ENCODE measurements at places on chromosomes 5 and 9.

DNA sequence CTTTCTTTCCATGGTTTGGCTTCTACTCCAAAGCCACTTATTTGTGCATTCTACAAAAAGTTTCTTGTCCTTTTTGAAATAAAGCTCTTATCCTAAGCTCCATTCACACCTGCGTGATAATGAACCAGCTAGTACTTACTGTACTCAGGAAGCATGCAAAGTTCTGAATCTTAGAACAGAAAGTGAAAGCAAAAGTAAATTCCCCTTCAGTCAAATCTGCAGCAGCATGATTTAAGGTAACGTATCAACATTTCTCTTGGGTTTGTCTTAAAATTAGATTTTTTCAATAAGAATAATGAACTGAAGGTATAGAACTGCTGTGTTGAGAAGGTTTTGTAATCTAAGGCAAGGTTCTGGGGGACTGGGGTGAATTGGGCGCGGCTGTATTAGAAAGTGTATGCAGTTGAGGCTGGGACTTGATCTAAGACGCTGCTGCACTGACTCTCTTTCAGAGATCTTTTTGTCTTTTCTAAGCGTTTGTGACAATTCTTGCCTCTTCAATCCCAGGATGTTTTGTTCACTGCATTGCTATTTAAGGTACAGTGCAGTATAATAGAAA is at the start of gene ERAP2:
ERAP2 (plus strand) TSS at position 209 of the 559 bp plus-strand sequence. CDS start 3,186 bp downstream, outside the sequence.
- DNase-seq = no peak

DNA sequence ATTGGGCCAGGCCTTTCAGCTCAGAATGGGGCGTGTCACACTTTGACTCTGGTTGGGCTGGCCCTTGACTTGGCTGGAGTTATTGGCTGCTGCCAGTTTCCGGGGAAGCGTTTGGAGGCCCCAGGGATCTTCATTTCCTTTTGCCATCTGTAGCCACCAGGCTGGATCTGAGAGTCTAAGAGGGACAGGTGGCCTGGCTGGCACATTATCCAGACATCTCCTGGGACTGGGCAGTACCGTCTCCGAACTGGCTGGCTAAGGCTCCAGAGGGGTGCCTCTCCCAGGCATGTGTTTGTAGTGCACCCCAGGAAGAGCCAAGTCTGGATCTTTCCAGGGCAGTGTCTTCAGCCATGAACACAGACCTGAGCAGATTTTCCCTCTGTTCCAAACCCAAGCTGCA is 9.7 kb upstream of the JADE2 start:
- DNase-seq = no peak

DNA sequence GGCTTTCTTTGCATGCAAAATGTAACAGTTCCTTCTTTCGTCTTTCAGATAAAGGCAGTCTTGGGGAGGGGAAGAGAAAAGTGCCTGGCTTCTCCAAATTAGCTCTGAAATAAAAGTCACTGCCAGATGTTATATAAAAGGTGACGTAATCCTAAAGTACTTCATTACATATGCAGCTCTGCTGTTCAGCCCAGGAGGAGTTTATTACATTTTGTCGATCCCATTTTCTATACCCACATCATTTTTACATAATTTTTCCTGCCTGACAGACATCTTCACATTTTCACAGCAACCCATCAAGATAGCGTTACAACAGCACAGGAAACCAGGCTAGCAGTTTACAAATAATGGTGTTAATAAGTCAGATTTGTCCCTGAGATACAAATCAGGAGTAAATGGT is 86.7 kb upstream of the SLC30A5 start:
- no peak for DNase-seq

DNA sequence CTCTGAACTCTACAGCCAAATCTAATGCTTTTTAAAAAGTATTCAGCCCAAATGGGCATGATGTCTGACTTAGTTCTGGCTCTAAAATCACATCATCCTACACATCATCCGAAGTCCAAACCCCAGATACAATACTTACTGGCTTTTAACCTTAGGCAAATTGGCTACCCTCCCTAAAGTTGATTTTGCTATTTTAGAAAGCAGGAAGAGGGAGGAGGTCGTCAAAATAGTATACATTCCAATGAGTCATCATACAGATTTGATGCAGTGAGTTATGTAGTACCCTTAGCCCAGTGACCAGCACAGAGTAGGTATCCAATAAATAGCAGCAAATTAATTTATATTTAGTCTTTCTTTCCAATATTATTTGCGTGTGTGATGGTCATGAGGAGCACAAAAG is 582.0 kb upstream of the TUSC1 start:
- DNase-seq = no peak

DNA sequence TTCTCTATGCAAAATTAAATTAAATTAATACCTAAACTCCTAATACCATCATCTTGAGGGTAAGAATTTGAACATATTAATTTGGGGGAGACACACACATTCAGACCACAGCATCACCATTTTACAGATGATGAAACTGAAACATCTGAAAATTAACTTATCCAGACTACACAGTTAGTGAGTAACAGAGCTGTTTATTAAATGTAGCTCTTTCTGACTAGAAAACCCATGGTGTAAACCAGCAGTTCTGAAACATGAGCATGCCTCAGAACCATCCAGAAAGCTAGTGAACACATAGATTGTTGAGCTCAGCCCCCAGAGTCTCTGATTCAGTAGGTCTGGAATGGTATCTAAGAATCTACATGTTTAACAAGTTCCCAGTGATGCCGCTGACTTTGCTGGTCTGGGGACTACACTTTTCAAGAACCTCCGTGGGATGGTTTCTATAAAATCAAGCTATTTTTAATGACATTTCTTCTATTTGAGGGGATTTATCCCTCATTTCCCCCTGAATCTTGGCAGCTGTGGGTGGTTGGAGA is 113.5 kb downstream of the RORB start:
- DNase-seq = no peak

DNA sequence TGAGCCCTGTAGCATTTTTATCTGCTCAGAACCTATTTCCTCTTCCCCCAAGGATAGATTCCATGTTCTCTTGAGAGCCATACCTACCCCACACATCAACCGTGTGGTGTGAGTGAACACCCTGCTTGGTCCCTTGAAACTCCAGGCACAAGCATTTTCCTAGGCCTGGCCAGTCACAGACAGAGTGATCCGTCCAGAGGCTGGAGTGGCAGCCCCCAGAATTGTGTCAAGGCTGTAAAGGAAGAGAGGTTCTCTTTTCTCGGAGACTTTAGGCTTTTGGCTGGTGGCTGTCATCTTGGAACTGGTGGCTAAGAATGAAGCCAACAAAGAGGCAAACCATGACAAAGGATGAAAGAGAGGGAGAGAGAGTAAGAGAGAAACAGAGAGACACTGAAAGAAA is 66.0 kb downstream of the ARHGEF37 start:
- no peak for DNase-seq

DNA sequence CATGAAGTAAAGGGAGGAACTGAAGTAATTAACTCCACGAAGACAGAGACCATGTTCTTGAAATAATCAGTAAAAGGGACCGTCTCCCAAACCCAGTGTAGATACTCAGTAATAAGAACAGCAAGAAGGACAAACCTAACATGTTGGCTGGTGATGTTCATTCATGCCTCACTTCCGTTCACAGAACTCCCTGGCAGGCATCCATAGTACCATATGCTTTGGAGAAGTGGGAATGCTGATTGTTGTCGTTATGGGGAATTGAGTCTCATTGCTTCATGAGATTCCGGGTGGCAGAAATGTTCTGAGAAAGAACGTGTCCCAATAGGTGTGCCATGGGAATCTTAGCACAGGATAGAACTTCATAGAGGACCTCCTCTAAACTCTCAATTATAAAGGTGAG is 452.3 kb downstream of the ZSWIM6 start:
- DNase-seq = no peak

DNA sequence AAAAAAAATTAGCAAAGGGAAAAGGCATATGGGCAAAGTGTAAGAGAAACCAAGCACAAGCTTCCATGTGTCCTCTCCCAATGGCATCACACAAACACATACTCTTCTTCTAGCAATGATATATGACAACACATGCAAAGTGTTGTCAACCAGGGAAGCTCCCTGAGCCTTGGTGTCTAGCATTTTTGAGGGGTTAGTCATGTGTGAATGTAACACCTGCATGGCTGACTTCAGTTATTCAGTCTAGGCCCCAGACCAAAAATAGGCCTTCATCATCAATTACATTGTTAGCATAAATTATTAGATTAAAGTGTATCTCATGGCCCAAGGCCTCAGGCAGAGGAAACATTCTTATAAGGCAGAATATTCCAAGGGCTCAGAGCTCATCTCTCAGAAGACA is 450.0 kb downstream of the TLE1 start:
- DNase-seq = no peak

DNA sequence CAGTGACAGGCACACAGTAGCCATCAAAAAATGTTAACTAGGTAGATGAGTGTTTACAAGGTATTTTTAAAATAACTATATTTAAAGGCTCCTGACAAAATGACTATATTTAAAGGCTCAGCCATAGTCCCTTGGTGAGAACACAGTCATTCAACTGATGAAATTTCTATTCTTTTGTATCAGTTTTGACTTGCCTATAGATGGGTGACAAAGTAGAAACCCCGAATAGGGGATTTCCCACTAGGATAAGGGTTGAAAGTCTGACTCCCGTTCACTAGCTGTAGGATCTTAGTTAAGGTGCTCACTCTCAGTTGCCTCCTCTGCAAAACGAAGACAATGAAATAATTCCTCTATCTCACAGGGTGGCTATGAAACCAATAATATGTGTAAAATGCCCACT is 218.2 kb downstream of the TSSK1B start:
- no peak for DNase-seq

DNA sequence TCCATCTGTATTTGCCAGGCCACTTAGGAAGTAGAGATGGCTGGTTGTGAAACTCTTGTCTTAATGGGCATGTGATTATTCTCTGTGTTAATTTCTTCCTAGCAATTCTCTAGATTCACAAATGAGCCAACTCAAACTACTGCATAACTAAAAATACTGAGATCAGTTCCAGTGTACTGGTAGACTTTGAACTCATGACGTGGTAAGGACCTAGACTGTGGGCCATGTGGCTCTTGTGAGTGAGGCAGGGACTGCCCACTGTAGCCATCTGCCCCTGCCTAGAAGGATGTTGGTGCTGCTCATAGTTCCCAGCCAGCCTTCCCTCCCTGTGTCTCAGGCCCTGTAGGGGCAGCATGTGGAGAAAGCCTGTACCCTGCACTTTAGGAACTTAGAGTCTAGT is 47.4 kb downstream of the CYSTM1 start:
- no peak for DNase-seq

DNA sequence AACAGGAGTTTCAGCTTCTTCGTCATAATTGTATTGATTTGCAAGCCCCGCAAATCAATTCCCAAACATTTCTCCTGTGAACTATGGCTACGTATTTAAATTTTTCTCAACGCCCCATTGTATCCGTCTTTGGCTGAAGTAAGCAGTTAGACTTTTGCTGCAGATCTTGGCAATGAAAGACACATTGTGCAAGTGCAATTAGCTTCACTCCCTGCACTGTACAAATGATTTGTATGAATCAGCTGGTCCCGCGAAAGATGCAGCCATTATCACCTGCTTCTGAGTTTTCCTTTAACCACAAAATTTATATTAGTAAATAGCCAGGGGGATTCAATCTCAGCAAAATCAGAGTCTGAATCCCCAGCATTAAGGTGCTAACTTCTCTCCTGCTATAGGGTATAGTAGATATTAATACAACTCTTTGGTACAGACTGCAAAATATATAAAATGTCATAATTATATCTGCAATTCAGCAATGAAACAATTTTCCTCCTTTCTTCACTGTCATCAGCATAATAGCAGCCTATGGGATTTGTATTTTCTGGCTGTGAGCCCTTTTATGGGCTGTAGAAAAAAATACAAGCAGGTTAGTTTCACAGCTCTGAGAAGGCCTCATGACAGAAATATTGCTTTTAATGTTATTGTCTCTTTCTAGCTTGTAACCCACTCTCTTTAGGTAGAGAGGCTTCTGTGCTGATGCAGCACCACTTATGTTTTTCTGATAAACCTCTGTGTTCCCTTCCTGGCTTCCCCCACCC is 68.4 kb upstream of the SMARCA2 start:
- DNase-seq = no peak

DNA sequence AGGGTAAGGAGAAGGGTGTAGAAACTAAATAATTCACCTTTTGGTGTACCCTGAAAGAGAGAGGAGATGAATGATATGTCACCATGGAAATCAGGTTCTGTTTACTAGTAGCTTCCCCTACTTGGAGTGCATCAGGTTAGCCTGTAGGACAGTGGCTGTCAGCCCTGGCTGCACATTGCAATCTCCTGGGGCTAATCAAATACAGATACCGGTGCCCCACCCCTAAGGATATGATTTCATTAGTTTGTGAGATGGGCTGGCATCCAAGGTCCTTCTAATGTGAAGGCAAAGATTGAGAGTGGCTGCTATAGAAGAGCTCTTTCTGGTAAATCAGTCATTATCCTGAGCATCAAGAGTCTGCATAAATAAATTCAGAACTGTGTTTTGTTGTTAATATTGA is 47.2 kb downstream of the INSYN2B start:
- no peak for DNase-seq

GRCh38 chr5:15551113-15551504 is 51.1 kb downstream of the FBXL7 start:
- no peak for DNase-seq

- no peak for DNase-seq
Observed at GRCh38 chr9:81669041-81669651, 20.2 kb downstream of the TLE1 start.

- DNase-seq = no peak
Observed at GRCh38 chr5:103094737-103095136, 25.2 kb downstream of the GIN1 start.

DNA sequence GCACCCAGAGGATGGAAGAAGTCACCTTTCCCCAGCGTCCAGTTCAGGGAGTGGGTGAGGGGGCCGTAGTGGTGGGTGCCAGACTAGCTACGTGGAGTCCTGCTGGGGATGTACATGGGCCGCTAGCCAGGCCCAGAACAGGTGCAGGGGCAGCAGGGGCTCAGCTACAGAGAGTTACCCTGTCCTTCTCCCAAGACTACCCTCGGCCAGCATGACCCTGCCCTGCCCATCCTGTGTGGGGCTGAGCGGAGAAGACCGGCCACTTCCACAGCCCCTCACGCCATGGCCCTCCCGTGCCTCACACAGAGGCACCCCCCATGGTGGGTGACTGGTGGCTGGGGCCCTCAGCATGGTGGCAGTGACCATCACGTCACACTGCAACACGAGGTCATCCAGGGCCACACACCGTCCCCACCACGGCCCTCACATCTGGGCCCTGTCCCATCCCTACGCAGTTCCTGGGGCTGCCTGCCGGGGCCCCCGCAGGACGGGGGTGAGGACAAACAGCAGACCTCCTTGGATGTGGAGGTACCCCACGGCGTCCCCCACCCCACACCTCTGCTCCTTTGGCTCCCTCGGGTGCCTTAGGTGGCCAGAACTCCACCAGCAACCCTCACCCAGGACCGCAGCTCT is 977 bp upstream of the DPP7 start:
- no peak for DNase-seq

DNA sequence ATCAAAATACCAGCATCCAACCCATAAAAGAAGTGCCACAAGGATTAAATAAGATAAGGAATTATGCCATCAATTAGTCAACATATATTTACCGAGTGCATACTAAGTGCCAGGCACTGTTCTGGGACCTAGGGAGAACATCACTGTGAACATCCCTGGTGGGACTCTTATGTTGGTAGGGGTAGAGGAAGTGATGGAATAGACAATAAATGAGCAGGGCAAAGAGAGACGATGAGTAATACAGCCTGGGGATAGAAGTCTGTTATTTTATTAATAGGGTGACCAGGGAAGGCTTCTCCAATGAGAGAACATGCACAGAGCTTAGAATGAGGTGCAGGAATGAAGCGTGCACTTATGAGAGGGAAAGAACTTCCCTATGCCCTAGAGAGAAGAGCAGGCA is 47.4 kb upstream of the VLDLR start:
- DNase-seq = no peak

- no peak for DNase-seq
Observed at GRCh38 chr5:33479311-33479710, 38.5 kb downstream of the TARS1 start.

GRCh38 chr5:77232574-77233358 is 22.3 kb downstream of the PDE8B start:
- no peak for DNase-seq

All from bone marrow (tissue), 2 donors.